ENCODE measurements at places on chromosomes 12 and 14. TPM values are rescaled to one million over a fixed set of nuclear protein-coding genes. Genes with fewer than 3 reads are reported as not detected.

Gene NPFF
- total RNA-seq = 3.0 TPM

Gene SDR9C7
- total RNA-seq = not detected

Gene EPYC
- not detected for total RNA-seq

Gene KERA
- total RNA-seq = 1.3 TPM

Gene DEPDC4
- 2.0 TPM for total RNA-seq

Gene SIRT4
- 5.1 TPM for total RNA-seq

Gene GCN1
- 53.4 TPM for total RNA-seq

Measured in spinal cord (tissue), 10 donors.